Urinary bladder (tissue), 4 donors: ENCODE measurements at places on chromosomes 11 and 22. TPM values are rescaled to one million over a fixed set of nuclear protein-coding genes. Genes with fewer than 3 reads are reported as not detected.

The TPBGL gene
- polyA plus RNA-seq, result 0.38 TPM

The OR51B4 gene
- not detected for polyA plus RNA-seq

The NUCB2 gene
- 54.8 TPM for polyA plus RNA-seq

The SCGB1C1 gene
- polyA plus RNA-seq, result not detected

The MGAT3 gene
- polyA plus RNA-seq, result 4.8 TPM

The MS4A6A gene
- polyA plus RNA-seq, result 87.3 TPM

The EHF gene
- polyA plus RNA-seq, result 10.5 TPM

The ALX4 gene
- polyA plus RNA-seq, result 0.08 TPM

The IRAG1 gene
- 75.9 TPM for polyA plus RNA-seq

The ALDH3B2 gene
- polyA plus RNA-seq, result 1.7 TPM

The ACR gene
- 0.30 TPM for polyA plus RNA-seq

The SYCE3 gene
- polyA plus RNA-seq, result not detected

The CALCA gene
- 0.20 TPM for polyA plus RNA-seq

The PHETA2 gene
- 17.3 TPM for polyA plus RNA-seq

The SAA1 gene
- 44.4 TPM for polyA plus RNA-seq

The C11orf42 gene
- not detected for polyA plus RNA-seq

The PTGDR2 gene
- 0.98 TPM for polyA plus RNA-seq

The OR4A16 gene
- not detected for polyA plus RNA-seq

The OTOG gene
- not detected for polyA plus RNA-seq

The CRYBB2 gene
- 0.13 TPM for polyA plus RNA-seq

The MOV10L1 gene
- 0.33 TPM for polyA plus RNA-seq

The RTN4RL2 gene
- 1.4 TPM for polyA plus RNA-seq

The SLC22A9 gene
- not detected for polyA plus RNA-seq

The TIGD3 gene
- 0.16 TPM for polyA plus RNA-seq

The OR4X2 gene
- polyA plus RNA-seq, result not detected

The MIAT gene
- 0.29 TPM for polyA plus RNA-seq

The SH3BP1 gene
- 11.3 TPM for polyA plus RNA-seq

The CASP1 gene
- polyA plus RNA-seq, result 25.1 TPM

The SHANK3 gene
- 18.5 TPM for polyA plus RNA-seq

The SCT gene
- polyA plus RNA-seq, result not detected

The ELF5 gene
- 2.6 TPM for polyA plus RNA-seq

The TMEM191B gene
- 0.60 TPM for polyA plus RNA-seq

The RTN4R gene
- 1.1 TPM for polyA plus RNA-seq

The CATSPER1 gene
- 0.35 TPM for polyA plus RNA-seq

The IFITM10 gene
- polyA plus RNA-seq, result 1.9 TPM

The PHF21B gene
- 0.61 TPM for polyA plus RNA-seq

The METTL15 gene
- 5.3 TPM for polyA plus RNA-seq

The PANX3 gene
- polyA plus RNA-seq, result not detected

The RBMXL2 gene
- polyA plus RNA-seq, result not detected

The SSTR3 gene
- not detected for polyA plus RNA-seq

The DAGLA gene
- polyA plus RNA-seq, result 2.5 TPM
